ENCODE measurements at places on chromosomes 5 and 9.
A peak's percentile ranks its signal among the peaks of the same experiment; 100 is the strongest.

- peak; percentile 1 for DNase-seq
These were observed 8.3 kb downstream of the LPCAT1 start for GRCh38 chr5:1515311-1515920.

DNA sequence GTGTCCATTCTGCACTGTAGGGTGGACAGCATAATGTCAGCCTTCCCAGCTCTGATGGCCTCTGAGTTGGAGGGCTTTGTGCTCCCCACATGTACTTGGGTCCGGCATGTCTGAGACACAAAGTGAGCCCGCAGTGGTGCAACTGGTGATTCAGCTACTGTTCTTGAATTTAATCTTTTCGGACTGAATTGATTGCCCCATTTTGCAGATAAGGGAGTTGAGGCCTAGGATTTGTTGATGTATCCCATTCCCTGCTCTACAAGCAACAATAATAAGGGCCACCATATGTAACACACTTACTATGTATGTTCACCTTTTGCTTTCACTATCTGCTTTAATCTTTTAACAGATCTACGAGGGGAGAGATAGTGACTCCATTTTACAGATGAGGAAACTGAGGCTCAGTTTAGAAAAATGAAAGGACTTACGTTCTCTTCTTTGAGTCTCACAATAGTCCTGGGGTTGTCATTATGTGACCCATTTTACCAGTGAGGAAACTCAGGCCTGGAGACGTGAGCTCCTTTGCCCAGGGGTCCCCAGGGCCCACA, 4.5 kb downstream of the GSN start:
- DNase-seq: no peak

DNA sequence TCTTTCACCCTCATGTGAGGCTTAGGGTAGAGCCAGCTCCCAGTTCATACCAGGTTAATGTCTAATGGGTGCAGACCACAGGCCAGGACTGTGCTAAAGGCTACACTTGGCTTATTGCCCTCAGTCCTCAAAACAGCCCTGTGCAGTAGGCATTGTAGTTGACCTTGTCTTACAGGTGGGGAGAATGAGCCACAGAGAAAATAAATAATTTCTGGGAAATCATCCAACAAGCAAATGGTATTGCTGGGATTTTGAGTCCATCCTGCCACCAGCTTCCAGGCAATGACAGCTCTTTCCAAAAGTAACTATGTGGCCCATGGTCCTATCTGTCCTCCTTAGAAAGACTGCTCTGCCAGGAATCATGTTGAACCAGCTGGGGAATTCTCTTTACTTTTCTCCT, 450.0 kb downstream of the GADD45G start:
- DNase-seq: no peak

GRCh38 chr9:112384690-112385089, 4.8 kb downstream of the HSDL2 start:
- no peak for DNase-seq

- no peak for DNase-seq
These were observed 66.1 kb downstream of the GPR21 start for GRCh38 chr9:123099548-123099947.

DNA sequence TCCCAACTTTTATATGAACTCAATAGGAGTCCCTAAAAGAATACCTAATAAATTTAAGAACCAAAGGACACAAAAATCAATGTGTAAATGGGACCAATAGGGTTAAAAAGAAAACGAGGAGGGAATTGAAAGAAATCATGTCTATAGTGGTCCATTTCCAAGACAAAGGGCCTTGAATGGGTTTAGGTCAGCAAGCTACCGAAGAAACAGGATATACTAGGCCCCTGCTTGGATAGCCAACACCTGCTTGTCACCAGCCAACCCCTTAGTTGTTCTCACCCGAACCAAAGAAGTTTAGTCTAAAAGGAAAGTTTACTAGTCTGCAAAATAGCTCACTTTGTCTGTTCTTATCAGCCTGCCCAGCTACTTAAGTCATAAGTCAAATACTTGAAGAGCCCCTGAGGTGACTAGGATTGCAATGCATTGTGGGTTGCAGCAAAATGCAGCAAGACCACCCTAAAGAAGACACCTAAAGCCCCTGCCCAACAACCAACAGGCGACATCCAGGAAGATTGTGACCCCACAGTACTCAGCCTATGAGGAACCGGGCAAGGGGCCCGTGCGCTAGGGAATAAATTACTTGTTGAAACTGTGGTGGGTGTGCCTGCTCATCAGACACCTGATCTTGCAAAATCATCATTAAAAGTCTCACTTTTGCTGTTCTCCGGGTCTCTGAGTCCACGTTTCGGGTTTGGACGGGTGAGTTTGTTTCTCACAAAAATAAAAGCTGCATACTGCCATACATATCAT, 183.9 kb upstream of the PPP1R26 start:
- DNase-seq: no peak

DNA sequence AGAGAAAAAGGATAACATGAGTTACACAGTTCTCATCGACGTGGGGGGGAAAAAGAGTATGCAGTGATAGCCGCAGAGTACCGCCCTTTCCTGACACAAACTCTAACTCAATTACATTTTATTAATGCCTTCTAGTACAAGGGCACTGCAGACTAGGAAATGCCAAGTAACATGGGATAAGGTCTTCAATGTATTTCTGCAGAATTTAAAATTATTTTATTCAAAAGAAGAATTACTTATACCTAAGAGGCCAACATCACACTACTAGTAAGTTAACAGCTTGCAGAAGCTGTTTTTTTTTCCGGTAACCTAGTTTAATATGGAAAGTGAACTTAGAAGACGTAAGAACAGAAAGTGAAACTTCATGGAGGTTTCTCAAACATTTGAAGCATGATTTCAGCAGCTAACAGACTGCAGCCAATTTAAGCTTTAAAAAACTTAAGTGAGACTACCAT, 3.9 kb downstream of the SETX start:
- peak; percentile 16 for DNase-seq

- DNase-seq: no peak
These were observed 54.2 kb downstream of the SSBP2 start for GRCh38 chr5:81696418-81697397.

- no peak for DNase-seq
These were observed 58.1 kb upstream of the TMEM215 start for GRCh38 chr9:32725066-32725860.

DNA sequence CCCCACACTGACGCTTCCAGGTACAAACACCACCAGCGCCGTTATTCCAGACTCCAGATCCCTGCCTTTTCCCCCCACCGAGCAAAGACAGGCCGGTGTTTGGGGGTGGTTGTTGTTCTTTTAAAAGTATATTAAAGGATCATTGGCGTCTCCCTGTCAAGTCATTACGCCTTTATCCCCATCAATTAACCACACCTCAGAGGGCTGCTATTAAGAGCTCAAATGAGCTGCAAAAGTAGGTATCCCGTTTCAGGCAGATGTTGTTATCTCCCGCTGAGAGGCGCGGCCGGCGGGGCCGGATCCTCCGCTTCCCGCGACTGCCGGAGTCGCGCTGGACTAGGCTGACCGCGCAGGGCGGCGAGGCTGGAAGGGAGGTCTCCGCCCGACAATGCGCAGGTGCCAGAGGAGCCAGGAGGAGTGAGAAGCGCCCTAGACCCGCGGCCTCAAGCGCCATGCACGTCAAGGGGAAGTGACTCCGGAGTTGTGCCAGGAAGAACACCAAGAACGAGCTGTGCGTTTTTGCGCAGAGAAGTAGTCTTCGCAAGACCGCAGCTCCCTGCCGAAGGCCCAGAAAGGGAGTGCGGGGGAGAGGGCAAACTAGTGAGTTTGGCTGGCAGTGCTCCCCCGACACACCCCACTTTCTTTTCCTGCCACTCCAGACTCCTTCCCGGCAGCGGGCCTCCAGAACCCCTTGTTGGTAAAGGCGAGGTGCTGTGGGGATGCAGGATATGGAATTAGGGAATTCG, 8.2 kb downstream of the NR2F1-AS1 start:
- no peak for DNase-seq
